Esophagus squamous epithelium (tissue), 5 donors: ENCODE measurements at places on chromosomes 3 and 15.
A peak's percentile ranks its signal among the peaks of the same experiment; 100 is the strongest.

DNA sequence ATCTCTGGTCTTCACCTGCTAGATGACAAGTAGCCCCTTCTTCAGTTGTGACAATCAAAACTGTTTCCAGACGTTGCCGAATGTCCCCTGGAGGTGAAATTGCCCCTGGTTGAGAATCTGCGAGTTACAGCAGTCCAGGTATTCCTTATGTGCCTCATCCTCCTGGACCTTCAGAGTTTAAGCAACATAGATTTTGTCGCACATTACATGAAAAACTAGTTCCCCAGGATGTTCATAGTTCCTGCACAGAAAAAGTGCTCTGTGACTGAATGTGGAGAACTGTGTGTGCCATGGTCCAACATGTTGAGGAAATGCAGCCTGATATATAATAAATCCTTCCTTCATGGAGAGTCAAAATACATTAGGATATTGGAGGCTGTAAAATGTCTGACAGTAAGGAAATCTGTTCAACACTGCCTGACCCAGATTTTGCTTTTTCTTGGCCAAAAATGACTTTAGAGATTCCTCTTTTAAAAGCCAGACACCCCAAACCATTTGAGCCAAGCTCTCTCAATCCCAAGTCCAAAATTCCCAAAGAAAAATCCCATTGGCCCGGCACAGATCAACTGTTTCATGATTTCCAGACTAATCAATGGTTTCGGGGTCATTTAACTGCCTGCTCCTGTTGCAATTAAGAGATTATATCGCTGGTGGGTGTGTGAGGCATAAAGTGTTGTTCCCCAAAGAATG is 20.4 kb upstream of the SHC4 start:
- DNase-seq = no peak

- no peak for DNase-seq
These were observed 117.7 kb upstream of the P2RY1 start for GRCh38 chr3:152717252-152717651.

DNA sequence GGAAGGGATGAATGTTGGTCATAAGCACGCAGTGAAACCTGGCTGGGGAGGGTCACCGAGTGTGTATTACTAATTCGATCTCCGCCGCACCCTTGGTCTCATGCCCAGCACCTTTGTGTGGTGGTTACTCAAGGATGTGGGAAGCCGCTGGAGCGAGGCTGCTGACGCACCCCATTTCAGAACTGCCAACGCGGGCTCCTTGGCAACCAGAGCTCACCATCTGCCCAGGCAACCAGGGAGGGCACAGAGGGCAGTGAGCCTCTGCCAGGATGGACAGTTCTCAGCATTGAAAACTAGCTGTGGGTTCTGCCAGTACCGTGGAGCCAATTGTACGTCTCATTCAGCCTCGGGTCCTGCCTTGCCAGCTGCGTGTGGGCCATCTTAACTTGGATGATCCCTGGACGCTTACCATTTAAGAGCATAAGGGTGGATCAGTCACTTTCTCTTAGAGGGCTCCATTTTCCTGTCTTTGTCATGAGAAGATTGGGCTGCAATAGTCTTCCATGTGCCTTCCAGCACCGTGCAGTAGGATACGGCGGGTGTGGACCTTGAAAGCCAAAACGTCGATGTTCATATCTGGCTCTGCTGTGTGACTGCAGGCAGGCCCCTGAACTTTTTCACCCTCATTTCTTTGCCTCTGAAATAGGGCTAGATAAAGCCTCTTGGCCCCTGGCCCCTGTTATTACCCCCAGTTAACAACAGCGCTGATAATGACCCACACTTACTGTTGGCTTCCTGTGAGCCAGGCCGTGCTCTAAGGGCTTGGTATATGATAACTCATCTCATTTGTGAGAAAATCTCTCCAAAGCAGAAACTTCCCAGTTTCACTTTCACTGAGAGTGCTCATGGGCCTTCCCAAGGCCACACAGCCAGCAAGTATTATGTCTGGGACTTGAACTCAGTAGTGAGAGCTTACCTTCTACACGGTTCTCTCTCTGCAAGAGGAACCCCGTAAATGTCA is 238.8 kb downstream of the OPA1 start:
- DNase-seq = peak; percentile 9

DNA sequence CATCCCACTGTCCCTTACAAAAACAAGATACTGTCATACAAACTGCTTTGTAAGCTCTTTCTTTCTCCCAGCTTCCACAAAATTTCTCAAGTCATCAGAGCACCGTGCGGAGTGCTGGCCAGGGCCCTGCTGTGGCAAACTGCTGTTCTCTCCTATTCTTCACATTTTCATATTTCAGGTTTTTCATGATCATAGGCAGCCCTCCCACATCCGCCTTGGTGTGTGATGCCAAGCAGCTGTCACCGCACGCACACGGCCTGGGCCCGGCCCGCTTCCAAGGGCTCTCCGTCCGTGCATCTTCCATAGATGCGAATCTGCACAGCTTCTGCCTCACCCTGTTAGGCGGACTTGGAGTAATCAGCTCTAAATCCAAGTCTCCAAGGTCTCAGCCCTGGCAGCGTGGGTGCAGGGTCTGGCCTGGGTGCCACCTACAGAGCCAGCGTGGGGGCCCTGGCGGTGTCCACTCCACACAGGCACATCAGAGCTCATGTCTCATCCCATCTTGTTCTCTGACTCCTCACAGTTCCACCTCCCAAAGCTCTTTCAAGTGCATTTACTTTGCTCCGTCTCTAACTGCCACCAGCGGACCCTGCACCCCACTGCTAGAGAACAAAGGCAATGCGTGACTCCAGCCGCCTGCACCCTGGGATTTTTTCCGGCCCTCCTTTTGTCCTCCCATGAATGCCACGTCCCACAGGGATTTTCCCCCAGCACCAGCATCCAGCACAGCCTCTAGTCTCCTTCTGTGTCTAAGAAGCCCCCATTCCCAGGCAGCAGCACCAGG is 27.2 kb downstream of the CYFIP1 start:
- no peak for DNase-seq

DNA sequence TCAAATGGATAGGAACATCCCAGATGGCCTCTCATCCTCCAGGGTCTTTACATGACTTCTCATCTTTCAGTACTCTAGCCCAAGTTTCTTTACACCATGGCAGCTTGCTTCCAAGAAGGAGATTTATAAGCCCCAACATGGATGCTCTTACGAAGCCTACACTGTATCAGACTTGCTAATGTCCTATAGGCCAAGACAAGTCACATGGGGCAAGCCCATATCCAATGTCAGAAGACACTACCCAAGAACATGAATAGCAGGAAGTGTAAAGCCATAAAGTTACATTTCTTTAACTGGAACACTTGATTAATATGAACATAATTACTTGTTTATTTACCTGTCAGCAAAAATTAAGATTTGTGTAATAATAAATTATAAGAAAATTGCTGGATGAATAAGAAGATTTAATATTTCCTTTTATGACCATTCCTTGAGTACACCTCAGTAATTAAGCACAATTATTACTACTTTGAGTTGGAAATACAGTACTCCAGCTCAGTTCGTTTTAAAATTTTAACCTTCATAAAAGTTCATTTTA is 5.1 kb downstream of the SPESP1 start:
- DNase-seq = no peak

- no peak for DNase-seq
These were observed 246.5 kb downstream of the ROBO1 start for GRCh38 chr3:79521221-79521848.

DNA sequence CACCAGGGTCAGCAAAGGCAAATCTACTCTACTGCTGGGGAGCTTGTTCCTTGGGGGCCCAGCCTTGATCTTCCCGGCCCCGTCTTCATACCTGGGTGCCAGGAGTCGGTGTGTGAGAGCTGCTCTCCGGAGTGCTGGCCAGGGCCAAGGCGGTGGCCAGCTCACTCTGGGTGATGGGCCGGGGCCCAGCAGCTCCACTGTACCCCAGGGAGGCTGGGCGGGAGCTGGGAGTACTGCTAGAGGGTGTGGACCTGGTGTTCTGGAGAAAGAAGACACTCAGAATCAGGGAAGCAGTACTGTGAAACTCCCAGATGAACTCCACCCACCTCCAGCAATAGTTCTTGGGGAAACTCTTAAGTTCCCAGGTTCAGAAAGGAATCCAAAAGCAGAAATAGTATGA is 11.9 kb downstream of the UBL7 start:
- no peak for DNase-seq

DNA sequence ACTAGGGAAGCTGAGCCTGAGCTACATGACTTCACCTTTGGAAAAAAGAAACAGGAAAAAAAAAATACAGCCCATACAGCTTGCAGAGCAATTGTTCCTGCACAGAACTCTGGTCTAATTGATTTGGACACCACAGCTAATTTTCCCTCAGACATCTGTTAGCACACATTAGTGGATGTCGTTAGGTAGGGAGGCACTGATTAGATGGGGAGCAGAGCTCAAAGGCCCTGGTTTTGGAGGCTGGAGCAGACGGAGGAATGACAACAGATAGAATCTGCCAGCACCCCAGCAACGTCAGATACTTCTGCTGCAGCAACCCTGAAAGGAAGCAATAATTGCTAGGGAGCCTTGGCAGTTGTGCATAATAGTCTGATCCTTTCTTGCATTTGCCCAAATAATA is 398.9 kb downstream of the LSAMP start:
- DNase-seq = no peak

- DNase-seq = no peak
These were observed 9.3 kb upstream of the P3H2 start for GRCh38 chr3:190130037-190130436.

GRCh38 chr15:70034596-70034995 is 63.1 kb downstream of the TLE3 start:
- no peak for DNase-seq

DNA sequence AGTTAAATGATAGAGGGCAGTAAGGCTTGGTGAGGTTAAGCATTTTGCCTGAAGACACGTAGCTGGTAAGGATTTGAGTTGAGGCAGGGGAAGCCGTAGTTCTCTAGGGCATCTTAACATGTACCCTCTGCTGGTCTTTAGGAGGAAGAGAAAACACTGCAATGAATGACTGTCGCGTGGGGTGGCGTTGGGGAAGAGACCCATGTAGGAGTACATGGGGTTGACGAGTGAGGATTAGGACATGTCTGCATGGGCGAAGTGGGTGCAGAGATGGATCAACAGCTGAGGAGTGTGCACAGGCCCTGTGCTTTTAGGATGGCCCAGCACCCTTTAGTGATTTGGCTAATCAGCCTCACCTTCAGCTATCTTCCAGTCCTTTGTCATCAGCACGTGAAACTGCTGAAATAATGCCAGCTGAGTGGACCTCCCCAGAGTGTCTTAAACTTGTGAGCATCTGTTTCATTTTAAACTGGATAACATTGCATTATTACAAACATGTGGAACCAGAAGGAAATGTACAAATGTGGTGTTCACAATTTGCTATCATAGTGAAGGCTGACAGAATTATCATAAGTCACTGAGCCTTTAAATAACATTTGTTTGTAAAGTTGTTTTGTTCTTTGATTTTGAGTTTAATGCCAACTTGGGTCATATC is 15.3 kb downstream of the P2RY14 start:
- DNase-seq = no peak

DNA sequence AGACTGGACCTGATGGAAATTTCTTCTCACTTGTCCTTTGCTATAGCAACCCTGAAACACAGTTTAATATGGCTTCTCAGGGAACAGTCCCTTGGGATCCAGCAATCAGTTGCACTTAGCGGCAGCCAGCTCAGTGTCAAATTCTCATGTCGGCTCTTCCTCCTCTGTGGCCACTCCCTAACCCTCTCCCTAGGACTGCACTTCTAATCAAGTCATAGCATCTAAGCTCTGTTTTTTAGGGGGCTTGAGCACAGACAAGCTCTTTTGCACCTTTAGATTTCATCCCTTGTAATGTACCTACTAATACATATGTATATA is 250.5 kb upstream of the TLE3 start:
- no peak for DNase-seq

DNA sequence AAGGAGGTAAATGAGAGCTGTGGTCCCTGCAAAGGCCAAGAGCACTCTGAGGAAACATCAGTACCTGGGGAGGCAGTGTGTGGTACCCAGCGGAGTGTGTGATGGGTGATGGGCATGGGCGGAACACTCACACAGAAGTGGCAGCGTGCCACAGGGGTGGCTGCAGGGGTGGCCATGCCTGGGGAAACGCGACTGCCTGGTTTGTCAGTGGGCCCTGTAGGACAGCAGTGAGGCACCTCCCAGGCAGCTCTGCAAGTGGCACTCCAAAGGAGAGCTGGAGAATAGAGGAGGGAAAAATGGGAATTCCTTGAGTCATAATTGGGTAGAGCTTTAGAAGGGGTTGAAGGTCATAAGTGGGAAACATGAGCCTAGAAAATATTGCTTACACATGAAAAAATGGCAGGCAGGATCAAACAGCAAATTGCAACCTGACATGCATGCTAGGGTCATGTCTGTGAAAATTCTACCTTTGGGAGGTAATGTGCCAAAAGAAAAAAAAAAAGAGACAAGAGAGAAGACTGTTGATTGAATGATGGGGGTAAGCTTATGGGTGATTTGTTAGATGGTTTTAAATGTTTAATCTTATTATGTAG is 138.4 kb downstream of the RPLP1 start:
- DNase-seq = no peak

DNA sequence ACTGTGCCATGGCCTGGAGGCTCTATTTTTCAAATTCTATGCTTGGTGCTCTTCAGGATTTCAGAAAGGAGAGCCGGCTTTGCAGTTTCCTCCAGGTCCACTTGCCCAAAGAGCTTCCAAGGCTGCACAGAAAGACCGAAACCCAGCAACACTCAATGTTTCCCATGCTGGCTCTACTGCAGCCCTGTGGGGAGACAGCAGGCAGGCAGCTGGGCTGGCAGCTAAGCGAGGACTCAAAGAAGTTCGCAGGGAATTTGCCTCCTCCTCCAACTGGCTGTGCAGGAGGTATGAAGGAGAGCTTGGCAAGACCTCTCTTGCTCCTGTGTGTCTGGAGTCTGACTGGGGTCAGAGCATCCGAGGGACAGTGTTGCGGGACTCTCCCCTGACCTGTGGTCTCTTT is 17.4 kb upstream of the ITGA11 start:
- no peak for DNase-seq

DNA sequence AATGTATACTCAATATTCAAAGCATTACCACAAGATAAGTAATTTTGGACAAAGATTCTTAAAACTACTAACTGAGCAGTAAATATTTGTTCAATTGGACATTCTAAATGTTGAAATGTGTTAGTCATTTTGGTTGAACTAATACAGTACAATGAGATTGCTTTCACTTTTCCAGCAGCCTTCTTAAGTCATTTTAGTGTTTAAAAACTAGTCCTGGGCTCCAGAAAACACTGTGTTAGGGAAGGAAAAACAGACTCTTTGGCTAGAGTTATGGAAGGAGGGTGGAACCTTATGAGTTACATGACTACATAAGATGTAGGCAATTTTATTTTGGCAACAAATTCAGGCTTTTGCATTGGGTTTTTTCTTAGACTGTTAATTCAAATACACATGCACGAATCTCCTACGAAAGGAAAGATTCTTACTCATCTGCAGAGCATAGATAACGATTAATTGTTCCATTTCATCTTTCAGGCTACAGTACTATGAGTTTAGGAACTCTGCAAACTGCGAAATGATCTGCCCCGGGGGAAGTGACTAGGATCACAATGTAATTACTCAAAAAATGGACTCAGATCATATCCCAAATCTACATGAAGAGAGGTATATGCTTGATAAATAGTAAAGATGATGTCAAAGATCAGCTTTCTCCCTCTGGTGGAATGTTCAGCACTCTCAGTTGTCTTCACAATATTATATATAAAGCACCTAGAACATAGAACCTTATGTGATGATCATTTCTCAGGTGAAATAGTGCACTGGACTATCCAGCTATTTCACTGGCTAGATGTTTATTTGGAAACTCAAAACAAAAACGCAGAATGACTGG is 492.8 kb upstream of the MDFIC2 start:
- DNase-seq = no peak
